ENCODE measurements at places on chromosomes 7 and 10.

GRCh38 chr10:67807855-67808456 is 30.0 kb downstream of the DNAJC12 start:
- DNase-seq: no peak

DNA sequence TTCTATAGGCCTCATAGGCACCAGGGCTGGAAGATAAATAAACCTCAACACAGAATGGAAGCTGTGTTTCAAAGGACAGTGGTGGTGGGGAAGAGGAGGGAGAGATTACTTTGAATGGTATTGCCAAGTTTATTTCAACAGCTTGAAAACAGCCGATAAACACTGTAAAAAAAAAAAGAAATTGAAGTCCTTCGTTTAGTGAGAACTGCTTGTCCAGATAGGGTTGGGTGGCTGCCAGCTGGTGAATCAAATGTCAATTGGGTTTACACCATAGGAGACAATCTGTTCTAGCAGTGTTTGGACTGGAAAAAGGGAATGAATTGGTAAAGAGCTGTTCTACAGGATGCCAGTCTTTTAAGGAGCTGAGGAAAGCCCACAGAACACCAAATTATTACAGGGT is 254.8 kb downstream of the PHF14 start:
- DNase-seq: no peak

GRCh38 chr7:506921-507622 is 12.6 kb downstream of the PDGFA start:
- no peak for DNase-seq

- DNase-seq: no peak
These were observed 37.2 kb upstream of the GATA3 start for GRCh38 chr10:8017277-8017676.

DNA sequence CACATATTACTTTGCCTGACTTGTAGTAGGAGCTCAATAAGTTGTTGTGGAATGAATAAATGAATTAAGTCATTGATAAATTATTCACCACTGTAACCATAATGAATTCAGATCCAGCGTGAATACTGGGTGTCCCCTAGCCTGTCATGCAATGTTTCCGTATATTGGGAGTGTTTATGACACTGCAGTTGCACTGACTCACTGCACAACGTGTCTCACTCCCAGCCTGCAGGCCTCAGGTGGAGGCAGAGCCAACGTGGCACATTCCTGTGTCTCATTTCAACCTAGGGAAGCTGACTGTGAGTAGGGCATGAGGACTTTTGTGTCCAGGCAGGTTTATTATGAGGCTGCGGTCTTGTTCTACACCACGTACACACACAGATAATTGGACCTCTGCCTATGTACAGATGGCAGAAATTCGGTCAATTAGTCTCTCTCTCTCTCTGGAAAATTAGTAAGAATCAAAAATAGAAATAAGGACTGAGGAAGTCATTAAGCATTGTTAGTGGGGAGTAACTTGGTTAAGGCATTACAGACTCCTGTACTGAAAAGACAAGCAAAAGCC is 299.1 kb upstream of the IGFBP3 start:
- DNase-seq: no peak
